ENCODE measurements at places on chromosomes 13 and 19. TPM values are rescaled to one million over a fixed set of nuclear protein-coding genes. Genes with fewer than 3 reads are reported as not detected.

TINCR gene
- total RNA-seq: not detected

MYBPC2 gene
- under 0.01 TPM for total RNA-seq

OR4F17 gene
- total RNA-seq: 0.32 TPM

ATP7B gene
- 1.6 TPM for total RNA-seq

IZUMO4 gene
- 1.3 TPM for total RNA-seq

VSIG10L gene
- 0.43 TPM for total RNA-seq

NR1H2 gene
- total RNA-seq: 71.2 TPM

KCNJ14 gene
- total RNA-seq: 0.43 TPM

SLC6A16 gene
- total RNA-seq: 0.64 TPM

Data from fibroblast of villous mesenchyme (primary cell).